ENCODE measurements at places on chromosomes 7 and 10.

DNA sequence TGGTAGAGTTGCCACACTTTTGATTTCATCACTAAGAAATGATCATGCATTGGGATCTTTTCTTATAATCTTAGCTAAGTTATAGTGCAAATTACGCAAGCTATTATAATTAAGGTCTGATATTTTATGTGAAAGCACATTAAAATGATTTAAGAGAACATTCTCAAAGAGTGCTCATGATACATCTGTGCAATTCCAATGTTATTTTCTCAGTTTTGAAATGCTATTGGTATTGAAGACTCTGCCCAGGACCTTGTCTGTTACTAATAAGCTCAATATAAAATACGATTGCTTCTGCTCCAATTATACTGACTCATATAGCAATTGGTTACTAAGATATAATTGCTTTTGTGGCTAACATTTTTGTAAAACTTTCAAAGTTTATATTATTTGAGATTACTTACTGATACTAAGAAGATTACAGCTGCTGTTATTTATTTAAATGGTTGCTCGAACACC is 180.9 kb downstream of the ADAM12 start:
- no peak for DNase-seq

GRCh38 chr10:120186506-120186905 is 270.5 kb upstream of the PLPP4 start:
- no peak for DNase-seq

DNA sequence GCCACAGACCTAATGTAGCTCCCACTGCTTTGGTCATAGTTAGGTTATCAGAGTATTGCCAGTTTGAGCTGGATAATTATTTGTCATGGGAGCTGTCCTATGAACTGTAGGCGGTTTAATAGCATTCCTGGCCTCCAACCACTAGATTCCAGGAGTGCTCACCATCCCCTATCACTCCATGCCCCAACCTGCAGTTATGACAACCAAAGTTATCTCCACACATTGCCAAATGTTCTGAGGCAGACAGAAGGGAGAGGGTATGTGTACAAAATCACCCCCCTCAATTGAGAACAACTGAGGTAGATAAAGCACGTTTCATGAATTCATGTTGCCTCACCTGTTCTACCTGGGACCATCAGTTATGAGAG is 119.0 kb upstream of the CACUL1 start:
- DNase-seq: no peak

DNA sequence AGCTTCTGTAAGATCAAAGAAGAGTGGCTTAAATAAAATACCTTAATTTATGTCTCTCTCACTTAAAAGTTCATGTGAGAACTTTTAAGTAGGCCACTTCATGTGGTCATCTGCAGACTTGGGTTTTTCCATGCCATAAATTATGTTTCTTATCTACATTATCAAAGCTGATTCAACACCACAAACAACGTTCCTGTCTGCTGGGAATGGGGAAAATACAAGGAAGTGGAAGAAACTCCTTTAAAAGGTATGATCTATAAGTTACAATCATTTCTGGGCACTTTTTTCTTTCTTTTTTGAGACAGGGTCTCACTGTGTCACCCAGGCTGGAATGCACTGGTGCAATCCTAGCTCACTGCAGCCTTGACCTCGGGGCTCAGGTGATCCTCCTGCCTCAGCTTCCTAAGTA is 16.9 kb upstream of the OTUD1 start:
- no peak for DNase-seq

GRCh38 chr10:101902820-101903145 is 59.2 kb upstream of the KCNIP2 start:
- DNase-seq: no peak

GRCh38 chr7:47441796-47442604 is 139.9 kb downstream of the TNS3 start:
- no peak for DNase-seq

DNA sequence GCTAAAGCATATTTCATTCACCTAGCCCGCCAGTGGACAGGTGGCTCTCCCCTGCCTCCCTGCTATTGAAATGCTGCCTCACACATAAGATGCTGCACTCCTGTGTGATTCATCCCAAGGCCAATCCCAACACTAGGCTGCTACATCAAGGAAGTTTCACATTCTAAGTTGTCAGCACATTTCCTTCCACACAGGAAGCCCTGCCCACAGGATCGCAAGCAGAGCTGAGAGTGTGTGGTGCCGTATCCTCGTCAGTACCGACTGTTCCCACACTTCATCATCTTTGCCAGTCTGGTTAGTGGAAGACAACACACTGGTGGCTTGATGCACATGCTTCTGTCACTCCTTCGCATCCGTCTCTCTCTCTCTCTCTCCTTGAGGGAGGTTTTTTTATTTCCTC is 194.3 kb upstream of the PPP2R2D start:
- no peak for DNase-seq

GRCh38 chr7:70466725-70467364 is 665.1 kb upstream of the GALNT17 start:
- DNase-seq: no peak

- no peak for DNase-seq
Observed at GRCh38 chr7:151603951-151604350, 84.3 kb upstream of the RHEB start.

GRCh38 chr10:1559311-1559710 is 178.0 kb downstream of the ADARB2 start:
- no peak for DNase-seq

DNA sequence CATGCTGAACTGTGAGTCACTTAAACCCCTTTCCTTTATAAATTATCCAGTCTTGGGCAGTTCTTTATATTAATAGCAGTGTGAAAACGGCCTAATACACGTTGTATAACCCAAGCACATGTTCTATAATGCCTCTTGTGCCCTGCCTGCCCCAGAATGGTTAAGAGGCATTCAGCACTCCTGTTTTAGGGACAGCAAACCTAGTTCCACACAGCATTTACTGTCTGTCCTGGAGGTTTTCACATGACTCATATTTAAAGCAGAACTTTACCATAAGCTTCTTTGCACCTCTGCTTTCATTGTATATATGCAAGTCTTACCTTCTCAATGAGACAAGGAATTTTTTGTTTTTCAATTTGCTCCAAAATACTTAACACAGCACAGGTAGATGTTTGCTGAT is 144.8 kb downstream of the ICA1 start:
- no peak for DNase-seq

GRCh38 chr7:159250471-159250870 is 105.8 kb upstream of the VIPR2 start:
- no peak for DNase-seq

DNA sequence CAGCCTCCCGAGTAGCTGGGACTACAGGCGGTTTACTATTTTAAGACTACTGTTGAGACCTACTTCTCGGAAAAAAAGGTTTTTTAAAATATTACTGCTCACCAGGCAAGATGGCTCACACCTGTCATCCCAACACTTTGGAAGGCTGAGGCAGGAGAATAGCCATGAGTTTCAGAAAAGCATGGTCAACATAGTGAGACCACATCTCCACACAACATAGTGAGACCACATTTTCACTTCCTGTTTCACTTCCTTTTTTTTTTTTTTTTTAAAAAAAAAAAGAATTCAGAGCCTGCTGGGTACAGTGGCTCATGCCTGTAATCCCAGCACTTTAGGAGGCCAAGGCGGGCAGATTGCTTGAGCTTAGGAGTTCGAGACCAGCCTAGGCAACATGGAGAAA is 46.5 kb downstream of the SVOPL start:
- no peak for DNase-seq

DNA sequence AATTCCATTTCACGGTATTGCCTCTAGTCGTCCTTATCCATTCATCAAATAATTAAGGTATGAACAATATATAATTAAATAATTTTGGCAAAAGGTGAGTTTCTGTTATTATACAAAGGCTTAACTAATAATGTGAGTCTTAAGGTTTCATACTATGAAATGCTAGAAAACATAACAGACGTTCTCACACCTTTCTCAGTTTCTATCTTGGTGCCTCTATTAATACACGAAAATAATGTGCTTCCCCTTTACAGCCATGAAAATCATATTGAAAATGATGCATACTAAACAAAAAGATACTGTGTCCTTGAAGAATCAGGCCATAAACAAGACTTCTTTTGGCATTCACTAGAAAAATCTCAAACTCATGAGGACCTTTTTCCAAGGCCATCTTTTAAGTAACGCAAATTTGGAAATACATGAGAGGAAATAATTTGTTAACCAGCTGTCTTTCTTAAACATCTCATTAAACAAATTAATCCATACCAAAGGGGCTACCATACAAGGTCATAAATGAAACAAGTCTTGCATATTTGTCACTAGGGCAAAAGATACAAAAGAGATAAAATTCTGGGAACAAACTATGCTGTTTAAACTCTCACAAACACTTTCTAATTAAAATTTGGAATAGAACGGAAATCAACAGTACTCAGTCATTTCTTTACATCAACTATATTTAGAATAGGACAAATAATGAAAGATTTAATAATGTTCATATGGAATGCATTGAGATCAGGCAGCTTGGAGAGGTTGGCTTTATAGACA is 53.9 kb upstream of the CAV2 start:
- DNase-seq: no peak

DNA sequence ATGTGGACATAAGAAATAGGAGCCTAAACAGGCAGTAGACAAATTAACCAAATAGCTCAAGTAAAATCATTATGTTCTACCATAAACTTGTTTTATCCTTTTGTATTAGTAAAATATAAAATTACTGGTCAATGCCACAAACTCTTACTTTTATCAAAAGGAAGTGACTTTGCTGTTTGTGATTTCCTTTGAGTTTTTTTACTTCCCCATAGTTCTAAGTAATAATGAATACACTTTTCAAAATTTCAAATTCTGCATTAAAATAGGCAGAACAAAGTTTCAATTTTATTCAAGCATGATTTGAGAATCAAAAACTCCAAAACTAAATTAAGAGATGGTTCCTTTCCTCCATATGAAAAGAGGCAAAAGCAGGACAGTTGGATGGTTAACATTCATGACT is 139.7 kb upstream of the ABCB5 start:
- no peak for DNase-seq

DNA sequence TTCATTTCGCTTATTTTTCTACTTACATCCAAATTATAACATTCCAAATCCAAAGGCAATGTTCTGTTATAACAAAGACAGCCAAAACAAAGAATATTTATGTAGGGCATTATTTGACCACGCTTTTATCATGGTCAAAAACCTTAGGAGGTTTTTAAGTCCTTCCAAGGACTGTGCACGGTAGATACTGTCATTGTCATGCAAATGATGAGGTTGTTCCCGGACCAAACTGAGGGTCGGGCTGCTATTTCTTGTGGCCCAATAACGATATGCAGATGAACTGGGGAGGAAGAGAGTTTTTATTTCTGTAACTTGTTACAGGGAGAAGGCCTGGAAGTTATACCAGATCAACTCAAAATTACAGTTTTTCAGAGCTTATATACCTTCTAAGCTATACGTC is 56.6 kb upstream of the STEAP4 start:
- DNase-seq: no peak

GRCh38 chr7:151194188-151194587 is 7.1 kb upstream of the ASB10 start:
- DNase-seq: no peak

DNA sequence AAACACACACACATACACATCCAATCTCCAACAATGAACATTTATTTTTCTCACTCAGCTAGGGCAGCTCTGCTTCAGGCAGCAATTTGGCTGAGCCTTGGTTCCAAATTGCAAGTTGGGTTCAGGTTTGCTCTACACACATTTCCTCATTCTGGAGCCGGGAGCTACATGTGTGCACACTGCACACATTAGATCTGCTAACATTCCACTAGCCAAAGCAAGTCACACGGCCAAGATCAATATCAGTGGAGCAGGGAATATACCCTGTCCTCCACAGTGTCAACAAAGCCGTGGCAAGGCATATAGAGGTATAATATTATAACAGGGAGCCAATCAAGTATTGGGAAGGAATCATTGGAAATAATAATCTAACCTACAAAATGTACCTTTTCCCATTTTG is 57.5 kb upstream of the PPP1R3C start:
- DNase-seq: no peak

Measured in kidney capillary endothelial cell (primary cell).